ENCODE measurements at places on chromosomes 1 and 21.

- DNase-seq, result no peak
Measured at GRCh38 chr21:44519346-44520325, 20.4 kb downstream of the KRTAP10-1 start.

- DNase-seq, result no peak
Measured at GRCh38 chr1:172455451-172455850, 11.6 kb upstream of the PIGC start.

GRCh38 chr1:197249324-197249723, 18.7 kb upstream of the CRB1 start:
- no peak for DNase-seq

GRCh38 chr1:119372503-119373086, 4.0 kb downstream of the HAO2 start:
- DNase-seq, result no peak

GRCh38 chr1:6914706-6915105, 129.5 kb downstream of the CAMTA1 start:
- no peak for DNase-seq

DNA sequence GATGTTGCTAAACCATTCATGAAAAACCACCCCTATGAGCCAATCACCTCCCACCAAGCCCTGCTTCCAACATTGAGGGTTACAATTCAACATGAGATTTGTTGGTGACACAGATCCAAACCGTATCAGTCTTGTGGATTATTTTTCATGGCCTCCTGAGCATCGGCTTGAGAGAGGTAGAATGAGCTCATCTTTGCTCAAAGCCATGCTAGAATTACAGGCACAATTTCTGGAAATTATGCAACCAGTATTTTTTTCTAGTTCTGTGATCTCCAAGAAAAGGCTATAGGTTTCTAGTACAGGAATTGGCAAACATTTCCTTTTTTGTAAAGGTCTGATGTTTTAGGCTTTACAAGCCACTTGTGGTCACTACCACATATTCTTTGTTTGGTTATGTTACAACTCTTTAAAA, 219.4 kb downstream of the DUSP10 start:
- DNase-seq, result no peak

Data from activated CD4-positive, alpha-beta T cell treated with anti-CD3 and anti-CD28 coated beads, Interleukin-2, amount 50 U/mL, for 4 hours (primary cell).